ENCODE measurements at places on chromosomes 5 and 9.

DNA sequence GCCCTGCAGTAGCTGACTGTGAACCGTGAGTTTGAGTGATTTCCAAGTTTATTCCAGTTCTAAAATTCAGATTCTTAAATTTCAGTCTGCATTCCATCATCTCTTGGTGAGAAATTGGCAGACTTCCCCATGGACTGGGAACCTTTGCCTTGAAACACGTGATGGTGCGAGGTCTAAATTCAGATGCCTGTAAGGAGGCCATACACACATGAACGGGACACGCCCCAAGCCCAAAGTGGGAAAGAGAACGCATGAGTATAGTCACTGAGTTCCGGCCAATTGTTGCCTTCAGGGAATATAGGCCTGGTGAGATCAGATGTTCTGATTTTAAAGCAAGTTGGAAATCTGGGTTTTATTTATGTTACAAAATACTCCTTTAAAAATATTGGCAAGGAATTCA is 1084.4 kb upstream of the WWC1 start:
- no peak for DNase-seq

GRCh38 chr5:153517241-153517611 is 26.8 kb downstream of the GRIA1 start:
- DNase-seq: no peak

DNA sequence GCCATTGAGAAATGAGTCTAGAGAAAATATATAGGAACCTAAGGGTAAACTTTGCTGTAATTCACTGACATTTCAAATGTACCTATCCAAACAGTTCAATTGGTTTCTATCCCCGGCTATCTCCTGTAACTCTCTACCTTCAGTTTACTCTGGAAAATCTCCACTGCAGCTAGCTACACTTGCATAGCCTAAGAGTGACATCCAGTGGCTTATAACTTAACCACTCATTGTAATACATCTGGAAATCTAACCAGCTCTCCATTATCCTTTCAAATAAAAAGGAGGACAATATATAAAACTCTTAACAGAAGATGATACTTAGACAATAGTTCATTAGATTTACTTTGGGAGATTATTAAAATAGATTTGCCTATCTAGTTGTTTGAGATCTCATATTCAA is 35.3 kb upstream of the SPDL1 start:
- no peak for DNase-seq

GRCh38 chr9:69109152-69109551 is 64.9 kb upstream of the TJP2 start:
- no peak for DNase-seq

DNA sequence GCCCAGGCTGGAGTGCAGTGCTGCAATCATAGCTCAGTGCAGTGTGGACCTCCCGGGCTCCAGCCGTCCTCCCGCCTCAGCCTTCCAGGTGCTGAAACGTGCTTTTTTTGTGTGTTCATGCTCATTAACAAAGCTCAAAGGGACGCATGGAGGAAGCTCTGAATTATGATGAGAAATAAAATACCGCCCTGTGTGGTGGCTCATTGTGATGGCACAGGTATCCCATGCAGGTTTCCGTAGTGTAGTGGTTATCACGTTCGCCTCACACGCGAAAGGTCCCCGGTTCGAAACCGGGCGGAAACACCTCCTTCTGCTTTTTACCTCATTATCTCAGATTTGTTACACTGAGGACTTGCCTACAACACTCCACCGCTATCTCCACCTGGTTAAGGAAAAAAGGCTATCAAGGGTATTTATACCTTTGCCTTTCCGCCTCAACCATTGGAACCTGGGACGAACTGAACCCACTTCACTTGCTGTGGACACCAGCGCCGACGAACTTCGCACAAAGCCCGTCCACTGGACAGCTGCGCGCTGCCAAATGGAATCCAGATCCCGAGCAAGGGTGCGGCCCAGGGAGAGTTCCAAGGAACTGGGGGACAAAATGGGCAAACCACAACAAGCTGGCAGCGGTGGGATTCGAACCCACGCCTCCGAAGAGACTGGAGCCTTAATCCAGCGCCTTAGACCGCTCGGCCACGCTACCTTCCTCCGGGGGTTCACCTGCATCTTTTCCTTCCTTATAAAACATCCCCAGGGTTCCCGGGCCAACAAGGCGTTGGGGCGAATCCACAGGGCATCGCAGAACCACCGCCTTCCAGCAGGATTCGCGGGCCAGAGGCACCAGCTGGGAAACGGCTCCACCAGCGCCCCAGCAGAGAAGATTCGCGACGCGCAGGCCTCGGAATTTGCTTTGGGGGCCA is 26.3 kb downstream of the OR2V2 start:
- peak; percentile 53 for DNase-seq

DNA sequence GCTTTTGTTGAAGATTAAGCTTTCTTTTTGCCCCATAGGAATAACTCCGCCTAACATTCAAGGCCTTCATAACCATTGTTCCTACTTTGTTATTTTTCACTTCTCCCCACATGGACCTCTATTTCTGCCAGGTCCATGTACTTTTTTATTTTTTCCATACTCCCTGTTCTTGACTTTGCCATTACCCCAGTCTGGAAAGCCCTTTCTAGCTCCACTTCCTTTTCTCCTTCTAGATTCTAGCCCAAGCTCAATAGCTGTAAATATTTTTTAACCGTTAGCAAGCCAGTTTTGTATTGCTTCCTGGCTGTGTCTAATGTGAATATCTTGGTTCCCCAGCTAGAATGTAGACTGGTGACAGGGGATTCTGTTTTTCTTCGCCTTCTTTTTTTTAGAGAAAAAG is 26.1 kb downstream of the NCBP1 start:
- DNase-seq: no peak

GRCh38 chr5:81303563-81303962 is 2.2 kb downstream of the ZCCHC9 start:
- DNase-seq: no peak

DNA sequence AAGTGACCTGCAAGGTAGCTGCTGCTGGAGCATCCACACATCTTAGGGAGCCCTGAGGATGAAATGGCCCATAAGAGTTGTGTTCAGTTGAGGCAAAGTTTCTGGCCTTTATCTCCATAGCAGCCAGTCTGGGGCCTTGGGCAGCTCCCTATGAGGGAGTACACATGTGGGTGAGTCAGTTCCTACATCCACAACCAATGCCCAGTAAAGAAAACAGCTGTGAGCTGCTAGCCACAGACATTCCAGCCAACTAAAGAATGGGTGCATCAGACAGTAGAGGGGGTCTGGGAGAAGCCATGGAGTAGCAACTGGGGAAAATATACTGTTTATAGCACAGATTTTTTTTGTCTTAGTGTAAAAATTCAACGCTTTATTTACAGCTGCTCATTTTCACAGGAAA is 720.7 kb downstream of the TLE1 start:
- no peak for DNase-seq

DNA sequence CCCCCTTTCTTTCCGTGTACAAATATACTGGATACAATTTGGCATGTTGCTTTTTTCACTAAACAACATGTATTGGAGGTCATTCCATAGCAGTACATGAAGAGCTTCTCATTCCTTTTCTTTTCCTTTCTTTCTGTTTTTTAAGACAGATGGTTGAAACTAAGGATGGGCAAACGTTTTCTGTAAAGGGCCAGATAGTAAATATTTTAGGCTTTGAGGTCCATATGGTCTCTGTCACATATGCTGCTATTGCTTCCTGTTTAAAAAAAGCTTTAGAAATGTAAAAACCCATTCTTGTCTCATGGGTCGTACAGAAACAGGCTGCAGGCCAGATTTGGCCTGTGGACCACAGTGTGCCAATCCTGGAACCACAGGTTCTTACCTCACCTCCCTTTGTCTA is 160.1 kb downstream of the ACER2 start:
- no peak for DNase-seq

DNA sequence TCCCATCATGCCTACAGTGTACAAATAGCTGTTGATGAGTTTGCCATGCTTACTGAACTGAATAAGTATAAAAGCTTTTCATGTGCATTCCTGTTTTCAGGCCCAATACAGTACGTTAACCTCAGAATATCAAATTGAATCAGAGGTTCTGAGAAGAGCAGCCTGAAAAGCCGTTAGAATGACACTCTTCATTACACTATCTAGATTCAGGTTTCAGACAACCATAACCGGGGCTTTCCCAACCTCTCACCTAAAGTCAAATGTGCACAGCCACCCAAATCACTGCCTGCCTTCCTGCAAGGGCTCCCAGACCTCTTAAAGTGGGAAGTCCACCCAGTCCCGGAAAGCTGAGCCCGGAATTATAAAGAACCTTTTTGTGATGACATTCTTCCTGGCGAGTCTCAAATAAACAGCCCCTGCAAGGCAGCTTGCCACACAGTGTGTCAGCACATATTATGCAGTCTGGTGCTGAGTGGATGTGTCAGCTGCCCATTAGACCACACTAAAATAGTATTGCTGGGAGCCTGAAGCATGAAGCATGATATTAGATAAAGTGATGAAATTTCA is 245.8 kb downstream of the TLE4 start:
- no peak for DNase-seq

DNA sequence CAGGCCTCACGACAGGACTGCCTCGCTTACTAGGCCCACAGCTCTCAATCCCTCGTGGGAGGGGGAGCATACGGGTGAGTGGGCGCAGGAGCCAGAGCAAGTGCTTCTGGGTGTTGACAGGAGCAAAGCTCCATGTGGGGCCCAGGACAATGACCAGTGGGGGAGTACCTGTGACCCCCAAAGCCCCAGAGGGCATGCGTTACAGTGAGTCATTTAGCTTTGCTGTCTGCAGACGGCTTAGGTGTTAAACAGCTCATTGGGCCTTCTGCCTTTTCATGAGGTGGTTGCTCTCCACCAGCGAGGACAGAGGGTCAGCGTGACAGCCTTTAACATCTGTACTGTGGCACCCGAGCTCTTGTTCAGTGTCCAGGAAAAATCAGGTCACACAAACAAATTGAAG is 78.2 kb downstream of the GRAMD2B start:
- no peak for DNase-seq

DNA sequence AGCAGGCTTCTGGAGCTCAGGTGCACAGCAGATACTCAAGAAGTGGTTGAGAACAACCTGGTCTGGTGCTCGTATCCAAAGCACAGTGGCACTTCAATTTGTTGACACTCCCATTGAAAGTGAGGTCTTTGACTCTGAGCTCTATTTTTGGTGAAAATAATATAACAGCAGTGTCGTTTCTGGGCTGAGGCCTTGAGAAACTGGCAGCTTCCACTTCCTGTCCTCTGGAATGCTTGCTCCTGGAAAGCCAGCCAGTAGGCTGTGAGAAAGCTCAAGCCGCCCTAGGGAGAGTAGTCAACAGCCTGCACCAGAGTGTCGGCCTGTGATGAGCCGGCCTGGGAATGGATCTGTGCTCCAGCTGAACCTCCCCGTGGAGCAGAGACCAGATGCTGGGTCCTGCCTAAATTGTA is 6.8 kb upstream of the SUSD3 start:
- no peak for DNase-seq

- DNase-seq: no peak
Observed at GRCh38 chr5:116438979-116439554, 135.6 kb downstream of the SEMA6A start.

GRCh38 chr5:173733831-173734501 is 117.5 kb upstream of the BOD1 start:
- no peak for DNase-seq

- DNase-seq: no peak
Observed at GRCh38 chr9:113973226-113973625, 97.1 kb downstream of the ZNF618 start.

DNA sequence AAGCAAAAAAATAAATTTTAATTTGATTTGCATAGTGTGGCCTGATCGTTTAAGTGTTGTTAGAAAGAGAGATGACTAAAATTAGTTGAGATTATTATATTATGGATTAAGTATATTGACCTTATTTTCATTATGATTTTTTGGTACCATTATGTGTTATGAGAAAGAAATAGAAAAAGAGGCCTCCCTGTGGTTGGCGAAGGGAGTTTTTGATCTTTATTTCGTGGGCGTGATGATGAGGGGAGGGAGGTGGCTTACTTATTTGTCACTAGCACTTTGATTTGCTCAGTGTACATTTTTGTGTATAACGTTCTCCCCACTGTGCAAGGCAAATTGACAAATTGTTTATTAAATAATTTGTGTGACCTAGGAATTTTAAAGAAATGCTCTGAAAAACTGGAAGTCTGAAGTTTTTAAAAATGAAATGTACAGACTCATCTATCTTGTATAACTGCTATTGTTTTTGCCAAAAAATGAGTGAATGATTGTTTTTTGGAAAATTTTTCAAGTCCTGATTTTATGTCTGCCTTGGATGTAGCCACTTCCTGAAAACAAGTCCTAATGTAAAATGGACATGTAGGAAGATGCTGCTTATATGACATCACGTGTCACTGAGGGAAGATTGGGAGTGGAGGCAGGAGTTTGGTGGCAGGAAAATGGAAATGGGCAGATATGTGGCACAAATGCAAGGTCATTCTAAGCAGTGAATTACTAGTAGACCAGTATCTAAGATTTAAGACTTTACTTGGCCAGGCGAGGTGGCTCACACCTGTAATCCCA is 3.0 kb downstream of the DAPK1 start:
- DNase-seq: no peak

- DNase-seq: no peak
Observed at GRCh38 chr5:114204923-114205322, 156.9 kb upstream of the KCNN2 start.

DNA sequence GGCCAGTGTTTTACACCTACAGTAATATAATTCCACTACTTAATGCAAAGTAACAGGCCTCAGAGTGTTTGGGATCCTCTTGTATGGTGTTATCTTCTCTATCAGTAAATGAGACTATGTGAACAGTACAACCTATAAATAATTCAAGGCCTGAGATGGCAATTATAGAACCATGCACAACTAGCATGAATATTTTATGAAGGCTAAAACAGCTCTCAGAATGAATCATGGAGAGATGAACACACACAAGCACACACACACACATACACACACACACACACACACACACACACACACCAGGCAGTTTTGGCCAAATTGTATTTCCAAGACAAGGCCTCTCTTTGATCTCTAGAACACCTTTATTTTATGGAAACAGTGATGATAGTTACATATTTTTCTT is 224.9 kb downstream of the EBF1 start:
- no peak for DNase-seq

GRCh38 chr9:69097064-69097463 is 61.5 kb downstream of the FXN start:
- no peak for DNase-seq

DNA sequence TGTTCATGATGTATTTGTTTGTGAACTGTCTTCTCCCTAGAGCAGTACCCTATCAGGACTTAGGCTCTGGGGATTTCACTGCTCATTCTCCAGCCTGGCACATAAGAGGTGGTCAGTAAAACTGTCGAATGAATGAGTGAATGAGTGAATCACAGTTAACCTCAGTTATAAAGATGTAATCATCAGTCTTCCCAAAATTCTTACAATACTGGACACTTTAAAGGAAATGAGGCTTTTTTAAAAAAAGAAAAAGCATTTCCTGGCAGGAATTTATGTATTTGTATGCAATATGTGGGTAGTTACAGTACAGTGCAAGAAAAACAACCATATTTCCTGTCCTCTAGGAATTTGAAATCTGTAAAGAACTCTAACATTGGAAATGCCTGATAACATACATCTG is 59.6 kb downstream of the RAI14 start:
- DNase-seq: no peak

- no peak for DNase-seq
Observed at GRCh38 chr5:3709068-3709716, 113.6 kb downstream of the IRX1 start.

- no peak for DNase-seq
Observed at GRCh38 chr5:62581836-62582597, 3.4 kb downstream of the LRRC70 start.

- no peak for DNase-seq
Observed at GRCh38 chr5:125505115-125505514, 758.7 kb upstream of the ZNF608 start.

Data from stimulated activated CD8-positive, alpha-beta memory T cell treated with anti-CD3 and anti-CD28 coated beads, Interleukin-4, amount 100 ng/mL, for 24 hours (primary cell).